GM12892 (cell line): ENCODE measurements at places on chromosomes 1 and 21.
A peak's percentile ranks its signal among the peaks of the same experiment; 100 is the strongest.

DNA sequence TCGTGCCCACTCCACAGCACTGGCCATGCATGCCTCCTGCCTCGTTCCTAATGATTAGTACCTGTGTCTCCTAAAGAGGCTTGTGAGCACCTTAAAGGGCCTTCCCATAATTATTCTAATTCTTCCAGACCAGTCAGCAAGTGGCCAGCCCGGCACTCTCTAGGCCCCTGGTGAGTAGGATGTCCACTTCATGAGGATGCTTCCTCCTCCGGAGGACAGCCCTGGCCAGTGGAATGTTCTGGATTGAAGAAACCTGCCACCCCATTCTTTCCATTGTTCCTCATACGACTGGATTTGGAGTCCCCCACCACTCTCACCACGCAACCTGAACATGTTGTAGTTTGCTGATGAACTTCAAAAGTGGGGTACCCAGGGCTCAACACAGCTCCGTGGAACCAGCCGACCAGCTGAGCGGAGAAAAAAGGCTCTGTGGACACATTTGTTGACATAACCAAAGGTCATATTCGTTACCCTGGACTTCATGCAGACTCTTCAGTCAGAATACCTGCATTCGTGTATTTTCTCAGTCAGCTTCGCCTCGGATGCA, 46.7 kb upstream of the LBR start:
- DNase-seq, result no peak

- peak; percentile 13 for DNase-seq
These were observed 450.7 kb downstream of the PTPRC start for GRCh38 chr1:199089393-199090122.

DNA sequence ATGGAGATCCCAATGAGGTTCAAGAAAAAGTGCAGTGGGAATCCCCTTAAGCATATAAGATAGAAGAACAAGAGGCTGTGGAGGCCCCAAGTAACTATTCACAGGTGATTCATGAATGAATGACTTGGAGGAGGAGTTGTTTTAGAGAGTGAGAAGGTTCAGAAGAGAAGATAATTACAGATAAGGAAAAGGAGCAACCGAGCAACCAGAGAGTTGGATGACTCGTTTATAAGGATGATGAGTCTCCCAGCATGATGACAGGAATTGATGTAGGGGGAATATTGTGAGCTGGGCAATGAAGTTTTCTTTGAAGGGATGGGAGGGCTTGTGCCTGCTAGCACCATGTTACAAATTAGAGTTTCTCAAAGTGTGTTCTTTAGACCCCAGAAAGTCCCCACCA, 9.8 kb downstream of the C8A start:
- no peak for DNase-seq

- DNase-seq, result no peak
These were observed 1.1 kb downstream of the UBE2J2 start for GRCh38 chr1:1272341-1273208.

DNA sequence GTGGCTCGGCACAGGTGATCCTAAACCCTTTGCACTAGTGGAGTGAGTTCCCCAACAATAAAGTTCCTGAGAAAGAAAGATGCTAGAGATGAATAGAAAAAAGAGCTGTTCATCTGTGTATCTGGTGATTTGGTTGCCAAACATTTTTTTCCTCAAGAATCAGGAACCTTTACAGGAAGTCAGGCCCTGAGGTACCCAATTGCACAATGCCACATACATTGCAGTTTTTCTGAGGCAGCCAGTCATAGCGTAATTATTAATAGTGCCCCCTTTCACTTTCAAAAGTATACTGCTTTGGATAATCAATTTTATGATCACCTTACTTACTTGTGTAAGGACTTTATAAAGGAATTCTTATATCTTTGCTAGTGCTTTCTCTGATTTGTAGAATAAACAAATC, 346.3 kb upstream of the POU3F1 start:
- no peak for DNase-seq

GRCh38 chr1:57616921-57617320, 193.1 kb upstream of the DAB1 start:
- DNase-seq, result no peak

DNA sequence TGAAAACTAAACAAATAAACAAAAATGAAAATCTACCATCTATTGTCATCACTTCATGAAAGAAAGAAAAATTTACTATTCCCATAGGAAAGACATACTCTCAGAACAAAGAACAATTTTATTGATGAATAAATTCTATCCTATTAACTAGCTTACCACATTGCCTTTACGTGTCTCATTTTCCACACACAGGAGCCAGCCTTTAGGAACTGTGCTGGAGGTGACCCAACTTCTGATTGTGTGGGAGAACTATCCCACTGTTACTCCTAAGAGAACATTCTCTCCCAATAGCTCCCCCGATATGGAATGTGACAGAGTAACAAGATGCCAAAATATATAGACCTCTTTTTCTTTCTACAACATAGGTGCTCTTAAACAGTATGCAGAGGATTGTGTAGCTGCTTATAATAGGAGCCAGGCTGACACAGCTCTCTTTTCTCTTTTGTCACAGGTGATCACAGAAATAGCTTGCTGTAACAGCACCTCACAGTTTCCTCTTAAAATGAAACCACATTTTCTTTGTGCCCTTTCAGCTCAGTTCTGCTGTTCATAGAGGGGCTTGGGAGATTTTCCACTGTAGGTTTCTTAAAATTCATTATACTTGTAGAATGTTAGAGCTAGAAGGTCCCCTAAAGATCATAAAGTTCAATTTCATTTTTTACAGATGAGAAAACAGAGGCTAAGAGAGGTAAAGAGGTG, 35.5 kb downstream of the C21orf91 start:
- no peak for DNase-seq

GRCh38 chr1:184530226-184530625, 143.4 kb downstream of the C1orf21 start:
- DNase-seq, result no peak

DNA sequence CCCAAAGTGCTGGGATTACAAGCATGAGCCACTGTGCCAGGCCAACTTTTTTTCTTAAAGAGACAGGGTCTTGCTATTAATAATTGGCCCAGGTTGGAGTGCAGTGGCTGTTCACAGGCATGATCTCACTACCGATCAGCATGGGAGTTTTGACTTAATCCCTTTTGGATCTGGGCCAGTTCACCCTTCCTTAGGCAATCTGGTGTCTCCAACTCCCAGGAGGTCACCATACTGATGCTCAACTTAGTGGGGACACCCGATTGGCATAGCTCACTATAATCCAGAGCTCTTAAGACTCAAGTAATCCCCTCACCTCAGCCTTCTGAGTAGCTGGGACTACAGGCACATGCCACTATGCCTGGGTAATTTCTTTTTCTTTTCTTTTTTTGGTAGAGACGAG, 64.2 kb upstream of the SCYL3 start:
- no peak for DNase-seq

DNA sequence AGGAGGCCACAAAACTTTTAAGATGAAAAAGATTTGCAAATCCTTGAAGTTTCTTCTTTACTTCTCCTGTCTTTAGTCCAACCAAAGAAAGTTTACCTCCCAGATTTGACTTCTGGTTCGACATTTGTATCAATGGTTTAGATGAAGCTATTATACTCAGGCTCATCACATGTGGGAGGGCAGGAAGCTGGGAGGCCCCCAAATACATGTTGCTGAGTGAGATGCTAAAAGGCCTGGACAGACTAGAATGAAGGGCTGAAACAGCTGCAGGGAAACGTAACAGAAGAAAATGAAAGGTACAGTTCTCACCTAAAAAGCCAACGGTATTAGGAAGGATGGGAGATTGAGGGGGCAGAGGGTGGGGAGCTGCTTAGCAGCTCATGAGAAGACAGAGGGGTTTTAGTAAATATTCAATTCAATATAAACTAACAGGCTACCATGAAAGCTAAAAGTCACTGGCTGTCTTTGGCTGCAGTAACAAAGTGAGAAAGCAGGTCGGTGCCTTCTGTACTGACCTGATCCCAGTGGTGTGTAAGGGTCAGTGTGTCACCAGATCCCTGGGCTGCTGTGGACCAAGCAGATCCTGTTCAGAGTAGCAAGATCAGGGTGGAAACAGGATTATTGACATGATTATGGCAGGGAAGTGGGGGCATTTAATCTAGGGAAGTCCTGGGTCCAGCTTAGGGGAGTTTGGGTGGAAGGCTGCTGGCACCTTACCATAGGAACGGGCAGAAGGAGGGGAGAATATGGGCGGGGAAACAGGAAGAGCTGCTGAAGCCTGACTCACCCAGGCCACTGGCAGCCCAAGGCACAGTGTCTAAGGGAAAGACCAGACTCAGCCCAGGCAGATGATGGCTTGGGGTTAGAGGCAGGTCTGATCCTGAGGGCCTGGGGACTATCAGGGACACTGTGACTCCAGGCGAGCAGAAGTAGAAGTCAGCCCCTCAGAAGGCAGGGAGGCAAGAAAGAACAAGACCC, 60.4 kb downstream of the KCNN3 start:
- no peak for DNase-seq

GRCh38 chr1:48794816-48795215, 18.1 kb upstream of the BEND5 start:
- DNase-seq, result no peak

GRCh38 chr1:197321811-197322210, 53.8 kb downstream of the CRB1 start:
- DNase-seq, result no peak

DNA sequence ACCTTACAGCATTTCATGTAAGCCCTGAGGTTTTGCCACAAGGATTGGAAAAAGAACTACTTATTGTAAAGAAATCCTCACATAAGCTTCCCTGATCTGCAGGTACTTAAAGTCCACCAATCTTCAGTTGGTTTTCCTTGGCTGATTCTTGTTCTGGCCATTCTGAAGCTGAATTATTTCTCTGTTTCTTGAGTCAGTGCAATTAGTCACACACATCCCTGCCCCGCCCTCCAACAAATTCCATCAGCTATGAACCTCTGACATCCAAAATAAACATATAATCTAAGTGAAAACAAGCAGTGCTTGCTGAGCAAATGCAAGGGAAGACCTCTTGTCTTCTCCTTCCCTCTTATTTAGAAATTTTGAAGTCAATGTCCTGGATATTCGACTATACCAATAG, 8.2 kb upstream of the FNDC7 start:
- DNase-seq, result no peak

DNA sequence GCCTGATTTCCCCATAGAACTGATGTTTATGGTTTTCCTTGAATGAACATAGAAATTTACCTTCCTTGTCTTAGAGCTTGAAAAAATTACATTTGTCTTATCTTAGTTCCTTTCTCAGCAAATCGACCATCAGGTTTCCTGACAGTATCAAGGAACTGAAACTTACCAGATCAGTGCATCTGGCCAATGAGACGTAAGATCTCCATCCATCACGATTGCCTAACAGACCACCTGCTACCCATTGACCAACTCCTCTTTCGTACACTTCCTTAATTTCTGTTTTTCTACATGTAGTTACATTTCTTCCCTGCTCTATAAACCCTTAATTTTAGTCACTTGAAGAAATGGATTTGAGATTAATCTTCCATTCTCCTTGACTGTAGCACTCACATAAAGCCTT, 57.4 kb upstream of the TMPRSS15 start:
- no peak for DNase-seq

DNA sequence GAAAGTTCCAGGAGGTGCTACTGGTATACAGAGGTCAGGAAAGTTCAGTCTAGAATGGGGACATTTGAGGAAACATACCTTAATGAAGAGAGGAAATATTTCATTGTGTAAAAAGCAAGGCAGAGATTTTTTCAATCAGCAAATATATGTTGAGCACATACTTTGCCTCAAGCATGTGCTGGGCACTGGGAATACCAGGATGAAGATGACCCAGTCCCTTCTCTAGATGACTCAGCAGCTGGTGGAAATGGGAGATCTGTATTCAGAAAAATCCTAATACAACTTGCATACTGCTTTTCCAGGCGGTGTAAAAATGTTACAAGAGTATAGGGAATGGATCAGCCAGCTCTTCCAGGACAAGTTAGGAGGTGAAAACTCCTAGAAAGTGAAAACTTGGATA, 229.3 kb downstream of the FGGY start:
- DNase-seq, result no peak

DNA sequence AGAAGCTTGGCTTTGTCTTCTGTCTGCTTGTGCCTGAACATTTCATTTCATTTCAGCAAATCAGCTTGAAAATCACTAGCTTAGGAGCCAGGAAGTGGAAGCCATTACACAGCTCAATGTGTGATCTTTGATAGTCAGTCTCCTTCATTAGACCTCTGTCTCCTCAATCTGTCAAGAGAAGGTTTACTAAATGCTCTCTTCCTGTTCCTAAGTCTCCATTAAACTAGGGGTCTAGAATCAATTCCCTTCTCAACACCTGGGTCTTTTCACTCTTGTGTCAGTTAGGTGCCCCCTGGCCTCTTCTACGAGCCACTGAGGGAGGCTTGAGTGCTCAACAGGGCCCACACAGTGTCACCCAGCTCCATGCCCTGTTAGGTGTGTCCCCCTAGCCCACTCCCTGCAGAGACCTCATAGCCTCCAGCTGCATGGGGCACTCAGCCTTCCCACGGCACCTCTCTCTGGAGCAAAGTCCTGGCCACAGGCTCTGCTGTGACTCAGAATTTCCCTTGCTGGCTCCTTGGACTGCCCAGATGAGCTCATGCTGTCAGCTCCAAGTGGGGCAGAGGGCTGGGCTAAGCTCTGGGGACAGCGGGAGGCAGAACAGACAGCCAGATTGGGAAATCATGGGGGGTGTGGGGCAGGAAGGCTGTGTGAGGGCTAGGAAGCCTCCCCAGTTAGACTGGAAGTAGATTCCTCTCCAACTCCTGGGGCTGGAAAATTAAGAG, 115.7 kb upstream of the IPO9 start:
- DNase-seq, result no peak

DNA sequence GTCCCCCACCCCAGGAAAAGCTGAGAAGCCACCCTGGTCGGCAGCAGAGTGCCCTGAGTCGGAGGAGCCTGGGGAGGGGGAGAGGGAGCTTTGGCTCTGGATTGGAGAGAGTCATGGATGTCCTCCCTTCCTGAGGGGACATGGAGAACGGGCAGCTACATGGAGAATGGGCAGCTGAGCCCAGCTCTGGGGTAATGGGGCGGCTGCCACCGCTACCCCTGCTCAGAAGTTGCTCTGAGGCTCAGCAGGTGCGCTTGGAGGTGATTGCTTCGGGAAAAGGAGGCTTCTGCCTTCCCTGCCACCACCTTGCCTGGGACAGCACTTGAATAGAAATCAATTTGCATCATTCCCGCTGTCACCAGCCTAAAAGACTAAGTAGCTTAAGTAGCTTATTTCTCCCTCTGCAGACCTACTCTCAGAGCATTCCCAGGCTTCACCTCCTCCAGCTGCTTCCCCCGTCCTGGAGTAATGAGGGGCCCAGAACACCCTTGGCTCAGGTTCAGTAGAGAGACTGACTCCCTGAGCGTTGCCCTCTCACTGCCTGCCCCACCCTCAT, 8.3 kb downstream of the DISP3 start:
- no peak for DNase-seq

GRCh38 chr1:118898712-118899111, 89.4 kb downstream of the TBX15 start:
- DNase-seq, result no peak
